ENCODE measurements at places on chromosomes 2 and 18.

DNA sequence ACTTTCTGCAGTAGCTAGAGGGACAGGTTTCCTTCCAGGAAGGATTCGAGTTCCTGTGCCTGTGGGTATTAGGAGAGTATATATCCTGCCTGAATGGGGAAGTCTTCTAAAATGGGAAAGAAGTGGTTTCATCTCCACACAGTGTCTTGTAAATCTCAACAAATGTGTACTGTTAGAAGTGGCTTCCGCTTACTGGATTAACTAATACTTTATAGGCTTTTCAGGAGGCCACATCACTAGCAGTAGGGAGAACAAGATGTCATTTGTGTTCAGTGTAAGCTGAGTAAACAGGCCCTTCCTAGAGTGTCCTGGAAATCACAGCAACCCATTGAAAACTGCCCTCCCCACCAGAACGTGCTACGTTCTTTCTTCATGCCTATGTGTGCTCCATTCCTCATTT is 12.5 kb upstream of the POLR1B start:
- DNase-seq: no peak

- peak; percentile 63 for DNase-seq
Observed at GRCh38 chr2:75021672-75022071, 63.2 kb downstream of the POLE4 start.

DNA sequence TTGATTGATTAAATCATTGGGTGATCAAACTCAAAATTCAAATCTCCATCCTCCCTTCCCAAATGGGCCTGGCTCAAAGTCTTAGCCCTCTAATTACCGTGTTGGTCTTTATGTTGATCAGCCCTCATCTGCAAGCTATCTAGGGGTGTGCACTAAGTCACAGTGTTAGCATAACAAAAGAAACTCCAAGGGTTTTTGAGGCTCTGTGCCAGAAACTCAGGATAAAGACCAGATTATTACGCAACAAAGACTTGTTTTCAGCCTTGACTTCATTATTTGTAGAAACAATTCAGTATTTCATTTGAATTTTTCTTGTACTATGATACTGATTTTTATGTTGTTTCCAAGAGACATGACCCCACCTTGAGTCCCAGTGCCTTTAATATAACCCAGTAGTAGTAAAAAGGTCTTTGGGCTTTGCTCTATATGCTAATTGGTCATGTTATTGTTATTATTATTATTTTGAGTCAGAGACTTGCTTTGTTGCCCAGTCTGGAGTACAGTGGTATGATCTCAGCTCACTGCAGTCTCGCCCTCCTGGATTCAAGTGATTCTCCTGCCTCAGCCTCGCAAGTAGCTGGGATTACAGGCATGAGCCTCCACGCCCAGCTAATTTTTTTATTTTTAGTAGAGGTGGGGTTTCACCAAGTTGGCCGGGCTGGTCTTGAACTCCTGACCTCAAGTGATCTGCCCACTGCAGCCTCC is 13.9 kb downstream of the PSMD14 start:
- DNase-seq: no peak

DNA sequence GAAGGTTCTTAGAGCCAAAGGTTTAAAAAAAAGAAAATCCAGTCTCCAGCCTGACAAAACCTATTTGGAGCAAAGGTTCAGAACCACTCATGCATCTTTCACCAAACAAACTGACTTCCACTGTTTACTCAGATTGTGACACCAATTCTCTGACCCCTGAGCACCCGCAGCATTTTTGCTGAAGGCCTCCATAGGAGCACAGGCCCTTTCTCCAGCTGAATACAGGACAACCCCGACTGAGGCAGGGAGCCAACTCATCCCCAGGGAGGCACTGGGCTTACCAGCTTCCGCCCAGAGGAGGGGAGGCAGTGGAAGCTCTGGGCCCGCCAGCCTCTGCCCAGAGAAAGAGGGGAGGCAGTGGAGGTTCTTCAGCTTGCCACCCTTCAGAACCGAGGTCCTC is 51.0 kb upstream of the CNGA3 start:
- no peak for DNase-seq

DNA sequence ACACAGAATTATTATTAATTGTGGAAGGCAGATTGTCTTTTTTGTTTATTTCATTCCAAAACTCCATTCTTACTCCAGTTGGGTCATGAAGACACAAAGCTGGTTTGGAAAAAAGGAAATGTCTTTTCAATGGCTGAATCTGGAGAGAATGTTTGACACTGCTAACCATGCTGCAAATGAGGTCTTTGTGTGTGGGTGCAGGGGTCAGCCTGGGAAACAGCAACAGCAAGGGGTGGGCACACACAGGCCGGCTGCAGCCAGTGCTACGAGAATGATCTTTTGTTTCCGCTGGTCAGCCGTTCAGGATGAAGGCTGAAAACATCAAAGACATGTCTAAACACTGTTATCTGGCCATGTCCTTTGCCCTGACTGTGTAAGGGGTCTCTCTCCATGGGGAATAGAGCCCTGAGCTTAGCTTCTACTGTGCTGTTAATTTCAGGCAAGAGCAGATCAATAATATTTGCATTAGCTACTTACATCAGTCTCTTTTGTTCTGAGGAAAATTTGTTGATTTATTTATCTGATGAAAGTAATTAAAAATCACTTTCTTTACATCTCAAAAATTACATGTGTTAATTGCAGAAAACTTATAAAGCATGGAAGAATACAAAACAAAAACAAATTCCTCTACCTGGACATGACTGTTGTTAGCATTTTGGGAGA is 33.3 kb upstream of the E2F6 start:
- no peak for DNase-seq

DNA sequence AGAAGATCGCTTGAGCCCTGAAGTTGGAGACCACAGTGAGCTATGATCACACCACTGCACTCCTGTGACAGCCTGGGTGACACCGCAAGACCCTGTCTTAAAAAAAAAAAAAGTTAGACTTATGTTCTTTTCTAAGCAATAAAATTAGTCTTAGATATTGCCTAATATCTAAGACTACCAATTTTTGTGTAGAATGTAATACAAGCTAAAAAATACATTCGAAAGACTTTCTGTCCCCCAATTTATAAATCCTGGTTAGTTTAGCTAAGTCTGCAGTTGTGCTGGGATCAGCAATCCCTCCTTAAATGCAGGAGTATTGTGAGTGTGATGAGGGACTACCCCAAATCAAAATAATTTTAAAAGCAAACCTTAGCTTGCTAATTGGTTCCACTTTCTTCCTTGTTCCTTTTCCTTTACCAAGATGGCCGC is 358 bp upstream of the STAMBP start:
- DNase-seq: no peak

- no peak for DNase-seq
Observed at GRCh38 chr18:63843008-63843407, 44.5 kb upstream of the SERPINB2 start.
